ENCODE measurements at places on chromosomes 3 and 15.

GRCh38 chr3:188578576-188579363 is 424.8 kb downstream of the LPP start:
- DNase-seq: no peak

DNA sequence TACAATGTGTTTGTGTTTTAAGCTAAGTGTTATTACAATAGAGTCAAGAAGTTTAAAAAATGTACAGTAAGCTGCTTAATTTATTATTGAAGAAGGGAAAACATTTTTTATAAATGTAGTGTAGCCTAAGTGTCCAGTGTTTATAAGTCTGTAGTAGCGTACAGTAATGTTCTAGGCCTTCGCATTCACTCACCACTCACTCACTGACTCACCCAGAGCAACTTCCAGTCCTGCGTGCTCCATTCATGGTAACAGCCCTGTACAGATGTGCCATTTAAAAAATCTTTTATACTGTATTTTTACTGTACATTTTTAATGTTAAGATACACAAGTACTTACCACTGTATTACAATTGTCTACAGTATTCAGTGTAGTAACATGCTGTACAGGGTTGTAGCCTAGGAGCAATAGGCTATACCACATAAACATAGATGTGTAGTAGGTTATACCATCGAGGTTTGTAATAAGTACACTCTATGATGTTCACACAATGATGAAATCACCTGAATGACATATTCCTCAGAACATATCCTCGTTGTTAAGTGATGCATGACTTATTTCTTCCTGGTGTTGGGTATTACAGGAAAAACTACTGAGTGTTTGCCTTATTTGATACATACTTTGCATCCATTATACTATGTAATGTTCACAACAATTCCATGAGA is 156.6 kb upstream of the NUDT16 start:
- DNase-seq: no peak

GRCh38 chr15:55774113-55774970 is 31.4 kb upstream of the PRTG start:
- DNase-seq: no peak

GRCh38 chr3:190581041-190581541 is 67.2 kb downstream of the IL1RAP start:
- no peak for DNase-seq

DNA sequence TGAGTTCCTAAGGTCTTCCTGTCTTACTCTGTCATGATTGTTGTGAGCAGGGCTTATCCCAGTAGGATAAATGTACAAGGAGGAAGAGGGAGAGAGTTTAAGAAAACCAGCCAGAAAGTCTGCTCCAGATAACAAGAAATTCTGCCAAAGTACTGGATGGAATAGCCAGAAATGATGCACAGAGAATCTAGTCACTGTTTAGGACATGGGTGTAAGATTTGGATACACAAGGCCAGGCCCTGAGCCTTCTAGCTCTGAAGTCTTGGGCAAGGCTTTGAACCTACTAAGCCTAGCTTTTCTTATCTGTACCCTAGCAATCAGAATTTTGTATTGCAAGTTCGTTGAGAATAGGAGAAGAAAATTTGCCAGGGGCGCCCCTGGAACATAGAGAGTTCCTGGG is 180.4 kb upstream of the ROPN1 start:
- no peak for DNase-seq

DNA sequence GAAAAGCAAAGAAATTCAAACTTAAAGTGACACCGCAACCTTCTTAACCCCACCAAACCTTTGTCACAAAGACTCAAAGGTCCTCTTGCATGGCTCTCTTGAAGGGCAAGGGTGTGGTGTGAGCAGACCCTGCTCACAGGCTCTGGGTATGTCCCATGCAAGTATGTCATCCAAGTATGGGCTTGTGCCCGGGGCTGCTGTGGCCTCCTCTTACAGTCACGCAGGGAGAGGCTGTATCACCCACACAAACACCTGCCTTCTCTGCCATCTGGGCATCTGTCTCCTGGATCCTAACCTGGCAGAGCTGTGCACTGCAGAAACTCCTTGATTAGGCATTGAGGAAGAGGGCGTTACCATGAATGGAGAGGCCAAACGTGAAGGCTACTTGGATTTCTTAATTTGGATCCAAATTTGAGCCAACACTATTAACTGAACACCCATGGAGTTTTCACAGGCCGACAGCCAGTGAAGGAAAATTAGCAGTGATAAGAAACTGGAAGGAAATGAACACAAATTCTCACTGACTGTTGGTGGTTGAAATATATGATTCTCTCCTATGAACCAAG is 146.6 kb downstream of the DUT start:
- no peak for DNase-seq
